GM23248 (cell line): ENCODE measurements at places on chromosomes 5 and 9. TPM values are rescaled to one million over a fixed set of nuclear protein-coding genes. Genes with fewer than 3 reads are reported as not detected.

- no peak overlapping the region for H3K4me3 ChIP-seq
- H3K36me3 ChIP-seq, result no peaks in the 10 kb centered on the region
- peaks cover 22% of the 10 kb centered on the region for H3K4me1 ChIP-seq
- DNase-seq, result no peak
- no peaks in the 10 kb centered on the region for H3K27me3 ChIP-seq
- H3K27ac ChIP-seq, result no peak overlapping the region
Observed at GRCh38 chr9:4118666-4119065, 181.2 kb downstream of the GLIS3 start.

DNA sequence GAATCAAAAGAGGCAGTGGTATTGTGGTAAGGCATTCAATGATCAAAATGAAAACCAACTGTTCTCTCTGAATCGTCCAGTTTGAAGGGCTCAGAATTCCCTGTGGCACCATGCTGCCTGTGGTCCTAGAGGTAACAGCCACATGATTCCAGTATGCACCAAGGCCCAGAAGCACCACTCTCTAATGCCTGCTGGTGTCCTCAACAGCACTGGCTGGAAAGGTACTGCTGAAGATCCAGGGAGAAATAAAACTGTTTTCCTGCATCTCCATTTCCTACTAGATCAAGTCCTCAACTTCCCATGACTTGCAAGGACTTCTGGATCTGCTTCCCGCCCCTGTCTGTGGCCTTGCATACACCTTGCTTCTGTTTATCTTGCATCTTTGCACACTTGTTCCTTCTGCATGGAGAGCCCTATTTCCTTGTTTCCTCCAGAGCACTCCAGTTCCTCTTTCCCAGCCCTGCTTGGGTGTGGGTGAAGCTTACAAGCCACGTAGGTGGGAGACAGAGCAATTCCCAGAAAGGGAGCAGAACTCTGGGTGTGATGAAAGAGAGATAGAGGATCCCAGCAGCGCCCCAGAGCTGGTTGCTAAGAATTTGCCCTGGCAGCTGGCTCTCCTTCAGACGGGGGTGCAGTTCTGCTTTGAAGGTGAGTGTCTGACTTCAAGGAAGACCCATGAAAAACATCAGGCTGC lies 41.0 kb upstream of the EQTN start:
- H3K4me3 ChIP-seq, result no peak overlapping the region
- H3K27ac ChIP-seq, result no peak overlapping the region
- no peak for DNase-seq

GRCh38 chr5:97072696-97073095 lies 69.7 kb downstream of the LIX1 start:
- H3K27ac ChIP-seq, result no peak overlapping the region
- peaks cover 5% of the 10 kb centered on the region; the same call in 1 of the 2 replicates for H3K4me1 ChIP-seq
- no peaks in the 10 kb centered on the region for H3K27me3 ChIP-seq
- DNase-seq, result no peak

The ALDH1A1 gene
- not detected in 2 replicates for total RNA-seq

The PRRC2B gene
- 53.7 and 68.3 TPM in 2 replicates for total RNA-seq
